Bronchial epithelial cell (primary cell): ENCODE measurements at places on chromosomes 2 and 18. TPM values are rescaled to one million over a fixed set of nuclear protein-coding genes. Genes with fewer than 3 reads are reported as not detected.

DNA sequence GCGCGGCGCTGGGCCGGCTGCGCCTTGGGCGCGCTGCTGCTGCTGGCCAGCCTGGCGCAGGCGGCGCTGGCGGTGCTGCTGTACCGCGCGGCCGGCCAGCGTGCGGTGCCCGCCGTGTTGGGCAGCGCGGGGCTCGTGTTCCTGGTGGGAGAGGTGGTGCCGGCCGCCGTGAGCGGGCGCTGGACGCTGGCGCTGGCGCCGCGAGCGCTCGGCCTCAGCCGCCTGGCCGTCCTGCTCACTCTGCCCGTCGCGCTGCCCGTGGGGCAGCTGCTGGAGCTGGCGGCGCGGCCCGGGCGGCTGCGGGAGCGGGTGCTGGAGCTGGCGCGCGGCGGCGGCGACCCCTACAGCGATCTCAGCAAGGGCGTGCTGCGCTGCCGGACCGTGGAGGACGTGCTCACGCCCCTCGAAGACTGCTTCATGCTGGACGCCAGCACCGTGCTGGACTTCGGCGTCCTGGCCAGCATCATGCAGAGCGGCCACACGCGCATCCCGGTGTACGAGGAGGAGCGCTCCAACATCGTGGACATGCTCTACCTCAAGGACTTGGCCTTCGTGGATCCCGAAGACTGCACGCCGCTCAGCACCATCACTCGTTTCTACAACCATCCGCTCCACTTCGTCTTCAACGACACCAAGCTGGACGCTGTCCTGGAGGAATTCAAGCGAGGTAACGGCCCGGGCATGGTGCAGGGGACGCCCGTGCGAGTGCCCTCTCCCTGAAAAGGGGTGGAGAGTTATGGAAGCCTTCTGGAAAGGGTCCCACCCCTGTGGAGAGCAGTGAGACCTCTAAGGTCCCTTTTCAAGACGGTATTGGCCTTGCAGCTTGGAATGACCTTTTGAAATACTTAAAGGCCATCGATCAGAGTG is 1.0 kb downstream of the CNNM3 start:
- DNase-seq, result no peak

DNA sequence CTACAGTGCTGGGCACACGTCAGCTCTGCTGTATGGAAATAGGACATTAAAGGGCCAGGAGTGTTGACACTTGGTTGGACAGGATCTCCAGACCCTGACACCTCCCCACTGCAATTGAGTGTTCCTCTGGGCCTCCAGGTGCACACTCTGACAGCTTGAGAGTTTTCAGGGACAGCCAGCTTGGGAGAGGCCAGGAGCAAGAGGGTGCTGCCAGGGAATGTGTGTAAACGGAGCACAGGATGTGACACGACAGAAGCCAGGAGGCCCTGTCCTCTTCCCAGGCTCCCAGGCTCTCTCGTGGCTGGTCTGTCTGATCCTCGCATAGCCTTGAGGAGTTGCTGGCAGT is 318.1 kb upstream of the HS6ST1 start:
- no peak for DNase-seq

LCLAT1 gene
- total RNA-seq, result 8.7 and 11.5 TPM in 2 replicates

MTX2 gene
- 22.0 and 24.5 TPM in 2 replicates for total RNA-seq
